Memory B cell (primary cell): ENCODE measurements at places on chromosomes 2 and 18.

GRCh38 chr2:108304975-108305374 lies 16.3 kb downstream of the SULT1C2 start:
- DNase-seq: no peak

- DNase-seq: no peak
These were observed 10.5 kb upstream of the DPP4 start for GRCh38 chr2:162084536-162084935.

- no peak for DNase-seq
These were observed 125.4 kb downstream of the CSRNP3 start for GRCh38 chr2:165594935-165595255.

GRCh38 chr2:16687955-16688354 lies 22.3 kb upstream of the CYRIA start:
- peak; percentile 25 for DNase-seq

- no peak for DNase-seq
These were observed 326.7 kb downstream of the METTL4 start for GRCh38 chr18:2244641-2245040.

DNA sequence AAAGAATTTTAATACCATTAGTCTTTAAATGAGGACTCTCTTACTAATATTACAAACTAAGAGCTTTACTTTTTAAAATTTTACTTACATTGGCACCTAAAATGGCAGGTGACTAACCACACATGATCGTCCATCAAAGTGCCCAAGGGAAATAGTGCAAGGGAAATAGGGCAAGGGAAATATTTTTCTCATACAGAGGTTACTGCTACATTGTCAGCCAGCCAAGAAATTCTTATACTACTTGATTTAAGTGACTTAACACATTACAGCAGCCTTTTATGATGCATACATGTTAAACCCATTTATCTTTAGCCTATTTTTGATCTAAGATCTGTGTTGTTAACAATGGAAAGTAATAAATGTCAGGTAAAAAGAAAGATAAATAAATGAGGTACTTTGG lies 587.2 kb upstream of the PKDCC start:
- DNase-seq: no peak

GRCh38 chr2:12168791-12169388 lies 422.5 kb downstream of the LPIN1 start:
- DNase-seq: no peak

DNA sequence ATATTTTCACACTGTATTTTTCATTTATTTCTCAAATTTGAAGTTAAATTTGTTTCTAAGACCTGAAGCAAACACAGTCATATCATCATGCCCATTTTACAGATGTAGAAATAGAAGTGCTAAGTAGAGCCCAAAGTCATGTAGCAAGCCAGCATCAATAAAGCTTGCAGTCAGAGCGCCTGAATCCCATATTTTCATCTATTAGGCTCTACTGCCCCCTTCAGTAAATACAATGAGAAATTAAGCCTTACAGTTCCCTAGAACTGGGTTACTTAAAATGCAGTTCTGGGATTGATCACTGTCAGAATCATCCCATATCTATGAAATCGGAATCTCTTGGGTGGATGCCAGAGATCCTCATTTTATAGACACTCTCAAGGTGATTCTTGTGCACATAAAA lies 419.9 kb downstream of the TGIF1 start:
- DNase-seq: no peak

DNA sequence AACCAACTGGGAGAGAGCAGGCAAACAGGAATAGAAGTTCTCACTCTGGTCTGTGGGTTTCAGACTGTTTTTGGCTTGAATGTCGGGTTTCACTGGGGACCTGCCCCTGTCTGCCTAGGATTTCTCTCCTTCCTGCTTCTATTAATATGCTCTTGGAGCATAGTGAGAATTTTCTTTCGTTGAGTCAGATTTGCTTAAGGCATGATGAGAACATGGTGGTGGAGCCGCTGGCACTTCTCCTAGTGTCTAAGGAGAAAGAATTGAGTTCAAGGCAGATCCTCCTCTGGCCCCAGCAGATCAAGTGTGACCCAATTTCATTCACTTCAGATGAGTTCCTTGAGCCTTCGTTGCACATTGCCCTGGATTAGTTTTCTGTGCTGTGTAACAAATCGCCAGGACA lies 103.9 kb upstream of the HS6ST1 start:
- no peak for DNase-seq

GRCh38 chr2:64212801-64213321 lies 68.6 kb upstream of the PELI1 start:
- no peak for DNase-seq

DNA sequence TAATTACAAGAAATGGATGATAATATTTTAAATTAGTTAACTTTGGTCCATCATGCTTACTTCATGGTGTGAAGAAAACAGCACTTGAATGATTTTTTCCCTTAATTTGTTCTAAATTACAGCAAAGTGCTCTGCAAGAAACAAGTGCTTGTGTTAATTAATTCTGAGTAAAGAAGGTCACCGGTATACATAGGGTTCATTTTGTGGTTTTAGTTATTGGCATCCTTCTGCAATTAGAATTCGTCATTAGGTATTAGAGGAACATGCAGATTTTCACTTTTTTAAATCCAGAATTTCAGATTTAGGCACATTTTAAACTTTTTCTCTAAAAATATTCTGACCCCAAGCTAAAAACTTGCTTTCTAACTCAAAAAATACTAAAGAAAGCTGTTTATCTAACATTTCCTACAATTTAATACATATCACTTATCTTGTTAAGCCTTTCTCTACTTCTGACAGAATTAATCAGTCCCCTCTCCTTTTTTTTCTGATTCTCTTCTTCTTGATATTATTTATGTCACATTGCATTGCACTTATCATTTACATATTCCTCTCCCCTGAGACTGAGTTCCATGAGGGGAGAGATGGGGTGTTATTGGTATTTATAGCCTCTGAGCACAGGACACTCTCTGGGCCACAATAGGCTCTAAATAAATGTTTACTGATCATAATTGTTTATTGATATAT lies 129.2 kb downstream of the PLA2R1 start:
- no peak for DNase-seq

DNA sequence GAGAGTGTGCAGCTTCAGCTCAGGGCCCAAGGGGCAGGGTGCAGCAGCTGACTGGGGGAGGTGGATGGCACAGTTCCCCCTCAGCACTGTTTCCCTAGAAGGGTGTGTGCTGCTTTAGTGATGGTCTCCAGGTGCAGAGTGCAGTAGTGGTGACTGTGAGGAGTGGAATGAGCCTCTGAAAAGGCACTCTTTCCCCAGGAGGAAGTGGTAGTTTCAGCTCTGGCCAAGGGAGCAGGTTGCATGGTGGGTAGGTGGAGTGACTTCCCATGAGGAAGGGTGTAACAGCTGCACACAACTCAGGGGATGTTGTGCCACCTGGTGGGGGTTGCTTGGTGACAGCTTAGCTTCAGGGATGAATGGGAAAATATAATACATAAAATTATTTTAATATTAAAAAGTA lies 251.5 kb upstream of the NXPH2 start:
- DNase-seq: no peak

DNA sequence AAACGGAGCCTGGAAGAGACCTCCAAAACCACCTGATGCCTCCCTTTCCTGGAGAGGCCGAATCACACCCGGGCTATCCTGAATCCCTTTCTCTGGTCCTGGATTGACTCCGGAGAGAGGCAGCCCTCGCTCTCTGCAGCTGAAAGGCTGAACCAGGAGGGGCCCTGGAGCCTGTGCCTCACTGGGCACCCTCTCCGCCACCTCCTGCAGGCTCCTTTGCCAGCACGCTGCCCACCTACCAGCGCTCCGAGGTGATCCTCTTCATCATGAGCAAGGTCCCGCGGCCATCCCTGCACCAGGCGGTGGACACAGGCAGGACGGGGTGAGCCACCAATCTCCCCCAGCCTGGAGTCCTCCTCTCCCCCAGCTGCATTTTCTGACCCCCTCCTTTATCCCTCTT lies 35.7 kb downstream of the POMC start:
- no peak for DNase-seq

DNA sequence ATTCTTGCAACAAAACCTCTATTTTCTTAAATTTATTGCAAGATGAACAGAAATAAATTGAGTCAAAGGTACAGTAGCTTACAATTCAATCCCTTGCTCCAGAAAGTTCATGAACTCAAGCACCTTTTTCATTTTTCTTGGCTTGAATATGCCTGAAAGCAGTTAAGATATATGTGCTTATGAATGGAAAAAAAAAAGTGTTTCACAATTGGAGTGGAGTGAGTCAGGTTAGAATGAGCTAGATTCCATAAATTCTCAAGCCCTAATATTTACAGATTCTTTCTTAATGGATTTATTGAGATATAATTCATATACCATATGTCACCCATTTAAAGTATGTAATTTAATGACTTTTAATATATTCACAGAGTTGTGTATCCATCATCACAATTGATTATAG lies 39.6 kb upstream of the NEMP2 start:
- no peak for DNase-seq

DNA sequence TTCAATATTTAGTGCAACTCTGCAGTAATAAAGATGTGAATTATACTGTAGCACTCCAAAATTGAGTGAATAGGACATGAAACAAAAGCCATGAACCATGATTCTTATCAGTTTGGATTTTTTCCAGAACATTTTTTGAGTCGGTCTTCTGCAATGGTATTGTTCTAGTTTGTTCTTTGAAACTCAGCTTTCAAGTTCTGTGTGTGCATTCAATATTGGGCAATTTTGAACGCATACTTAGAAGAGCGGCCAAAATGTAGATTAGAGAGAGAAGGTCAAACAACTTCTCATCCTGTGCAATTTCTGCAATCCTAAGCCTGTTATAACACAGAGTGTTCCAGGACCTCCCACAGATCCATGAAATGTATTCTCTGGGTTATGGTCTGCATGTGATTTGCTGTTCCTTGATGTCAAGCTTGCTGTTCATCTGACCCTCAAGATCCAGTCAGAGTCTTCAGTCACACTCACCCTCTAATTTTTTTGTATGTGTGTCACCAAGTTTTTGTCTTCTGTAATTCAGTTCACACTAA lies 48.3 kb downstream of the TSPYL6 start:
- no peak for DNase-seq

GRCh38 chr2:9032121-9032520 lies 28.6 kb upstream of the MBOAT2 start:
- DNase-seq: no peak

DNA sequence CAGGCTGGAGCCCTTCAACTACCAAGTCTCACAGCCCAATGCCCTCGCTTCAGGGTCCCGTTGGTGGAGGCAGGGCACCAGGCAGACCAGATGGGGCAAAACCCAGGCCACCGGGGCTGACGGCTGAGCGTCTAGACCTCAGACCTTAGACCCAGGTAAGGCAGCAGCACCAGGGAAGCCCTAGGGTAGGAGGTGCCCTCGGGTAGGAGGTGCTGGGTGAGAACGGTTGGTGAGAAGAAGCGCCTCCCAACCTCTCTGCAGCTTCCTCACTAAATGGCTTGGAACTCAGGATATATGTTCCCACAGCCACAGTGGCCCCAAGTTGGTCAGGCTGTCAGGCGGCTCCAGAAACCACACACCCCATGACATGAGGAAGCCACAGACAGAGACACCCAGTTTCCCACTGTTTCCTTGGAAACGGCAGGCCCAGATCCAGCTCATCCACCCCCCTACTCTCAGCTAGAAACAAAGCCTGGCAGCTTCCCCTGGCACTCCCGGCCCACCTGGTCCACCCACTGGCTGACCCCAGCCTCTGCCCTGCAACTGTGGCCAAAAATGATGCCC lies 13.1 kb upstream of the MLPH start:
- no peak for DNase-seq

- no peak for DNase-seq
These were observed 80.2 kb upstream of the APCDD1 start for GRCh38 chr18:10374195-10374594.
